Nephron progenitor cell (in vitro differentiated cells): ENCODE measurements at places on chromosomes 4 and X.

- no peaks in the 10 kb centered on the region for H3K36me3 ChIP-seq
- no peak overlapping the region for H3K4me3 ChIP-seq
- no peak overlapping the region for H3K27ac ChIP-seq
- no peak for DNase-seq
- H3K4me1 ChIP-seq = peaks cover 8% of the 10 kb centered on the region
Observed at GRCh38 chr4:119118397-119118796, 17.2 kb upstream of the MYOZ2 start.

DNA sequence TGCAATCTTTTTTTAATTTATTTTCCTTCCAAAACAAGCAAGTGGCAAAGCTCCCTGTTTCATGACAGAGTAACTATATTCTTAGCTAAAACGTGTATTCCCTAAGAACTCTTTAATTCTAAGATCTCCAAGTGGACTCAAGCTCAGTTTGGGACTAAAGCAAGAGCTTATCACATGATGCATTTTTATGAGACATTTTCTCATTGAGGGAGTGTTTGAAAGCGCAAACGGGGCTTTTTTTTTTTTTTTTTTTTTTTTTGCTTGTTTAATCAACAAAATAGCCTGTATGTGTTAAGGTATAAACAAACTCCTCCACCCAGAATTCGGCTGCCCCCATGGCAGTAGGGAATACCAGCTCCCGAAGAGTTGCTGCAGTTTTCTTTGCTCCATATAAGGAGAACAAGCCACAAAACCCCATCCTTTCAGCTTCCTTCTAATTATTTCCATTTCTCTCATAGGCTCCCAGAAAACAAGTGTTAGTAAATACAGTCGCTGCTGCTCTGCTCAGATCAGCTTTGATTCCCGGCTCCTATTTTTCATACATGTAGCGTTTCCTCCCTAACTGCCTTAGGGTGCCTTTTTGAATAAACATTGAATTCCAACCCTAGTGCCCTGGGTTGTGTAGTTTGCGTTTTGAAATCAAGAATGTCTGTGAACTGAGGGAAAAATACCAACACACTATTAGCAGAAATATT is 669 bp upstream of the PPARGC1A start:
- peaks cover 29% of the 10 kb centered on the region for H3K27me3 ChIP-seq
- H3K27ac ChIP-seq = no peak overlapping the region
- no peak for DNase-seq
- no peaks in the 10 kb centered on the region for H3K36me3 ChIP-seq

- H3K27me3 ChIP-seq = peaks cover 8% of the 10 kb centered on the region
- no peaks in the 10 kb centered on the region for H3K4me1 ChIP-seq
- H3K27ac ChIP-seq = no peak overlapping the region
- no peak overlapping the region for H3K4me3 ChIP-seq
- no peak for DNase-seq
Observed at GRCh38 chr4:103036169-103036568, 16.7 kb upstream of the SLC9B1 start.

DNA sequence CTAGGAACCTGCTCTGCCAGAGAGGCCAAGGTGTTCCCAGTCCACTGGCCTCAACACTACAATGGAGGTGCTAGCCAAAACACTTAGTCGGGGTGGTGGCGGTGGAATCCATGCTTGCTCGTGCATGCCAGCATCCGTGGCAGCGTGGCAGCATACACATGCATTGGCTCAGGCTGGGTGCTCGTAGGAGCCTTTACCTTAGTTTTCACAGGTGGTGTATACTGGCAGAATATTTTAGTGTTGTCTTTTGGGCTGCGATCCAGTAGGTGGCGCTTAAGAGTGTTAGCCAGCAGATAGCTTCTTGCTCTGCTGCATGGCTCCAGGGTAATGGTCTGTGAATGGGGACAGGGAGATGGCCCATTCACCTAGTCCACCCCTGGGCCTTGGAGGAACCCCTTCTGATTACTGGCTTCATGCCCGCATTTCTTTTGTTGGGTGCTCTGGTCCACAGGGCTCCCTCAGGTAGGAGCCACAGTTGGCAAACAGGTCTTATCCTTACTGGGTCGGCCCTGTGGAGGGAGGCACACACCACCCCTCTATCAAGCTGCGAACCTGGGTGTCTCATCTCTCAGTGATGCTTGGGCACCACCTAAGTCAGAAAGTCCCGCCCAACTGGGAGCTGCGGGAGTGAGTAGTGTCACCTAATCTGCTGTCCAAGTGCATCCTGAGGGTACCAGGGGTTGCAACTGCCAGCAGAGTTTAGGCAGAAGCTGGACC is 40.0 kb downstream of the RIPPLY1 start:
- peak; percentile 34 for DNase-seq
- H3K4me3 ChIP-seq = no peak overlapping the region
- H3K4me1 ChIP-seq = no peaks in the 10 kb centered on the region
- H3K27me3 ChIP-seq = peaks cover 9% of the 10 kb centered on the region

DNA sequence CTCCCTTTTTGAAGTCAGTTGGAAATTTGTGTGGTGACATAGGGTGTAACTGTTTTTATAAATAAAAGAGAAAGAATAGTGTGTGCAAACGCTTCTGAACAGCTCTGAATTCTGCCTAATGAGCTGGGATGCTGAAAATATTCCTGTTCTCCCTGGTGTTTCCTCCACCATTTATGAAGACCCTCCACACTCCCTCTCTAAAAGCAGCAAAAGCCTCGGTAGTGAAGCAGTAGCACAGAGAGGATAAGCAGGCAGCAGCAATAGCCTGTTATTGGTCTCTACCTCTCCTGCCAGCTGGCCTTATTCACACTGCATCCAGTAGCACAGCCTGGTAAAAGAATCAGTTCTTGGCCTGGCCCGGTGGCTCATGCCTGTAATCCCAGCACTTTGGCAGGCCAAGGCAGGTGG is 406.1 kb downstream of the IQCM start:
- no peak overlapping the region for H3K27ac ChIP-seq
- DNase-seq = no peak
- H3K4me1 ChIP-seq = no peaks in the 10 kb centered on the region
- H3K4me3 ChIP-seq = no peak overlapping the region
- peaks cover 3% of the 10 kb centered on the region for H3K27me3 ChIP-seq
